Thyroid gland (tissue), 4 donors: ENCODE measurements at places on chromosomes 2 and 18.

DNA sequence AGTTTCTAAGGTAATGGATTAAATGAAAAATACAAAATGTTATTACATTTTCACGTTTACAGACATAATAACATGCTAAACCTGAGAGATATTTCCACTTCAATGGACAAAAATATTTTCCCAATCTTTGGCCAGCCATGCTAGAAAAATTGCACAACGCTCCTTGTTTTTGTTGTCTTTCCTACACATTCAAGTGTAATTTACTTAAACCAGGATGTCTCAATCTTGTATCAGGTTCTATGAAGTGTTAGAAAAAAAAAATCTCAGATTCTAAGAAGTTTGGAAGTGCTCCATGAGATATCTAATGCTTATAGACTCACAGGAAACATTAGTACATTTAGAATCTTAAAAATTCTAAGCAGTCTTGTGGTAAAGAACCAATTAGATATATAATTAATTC, 141.8 kb upstream of the SLC35G4 start:
- DNase-seq = no peak

GRCh38 chr2:95074663-95075439, 46.8 kb downstream of the MRPS5 start:
- DNase-seq = no peak

GRCh38 chr2:134491022-134491421, 227.8 kb downstream of the TMEM163 start:
- no peak for DNase-seq

DNA sequence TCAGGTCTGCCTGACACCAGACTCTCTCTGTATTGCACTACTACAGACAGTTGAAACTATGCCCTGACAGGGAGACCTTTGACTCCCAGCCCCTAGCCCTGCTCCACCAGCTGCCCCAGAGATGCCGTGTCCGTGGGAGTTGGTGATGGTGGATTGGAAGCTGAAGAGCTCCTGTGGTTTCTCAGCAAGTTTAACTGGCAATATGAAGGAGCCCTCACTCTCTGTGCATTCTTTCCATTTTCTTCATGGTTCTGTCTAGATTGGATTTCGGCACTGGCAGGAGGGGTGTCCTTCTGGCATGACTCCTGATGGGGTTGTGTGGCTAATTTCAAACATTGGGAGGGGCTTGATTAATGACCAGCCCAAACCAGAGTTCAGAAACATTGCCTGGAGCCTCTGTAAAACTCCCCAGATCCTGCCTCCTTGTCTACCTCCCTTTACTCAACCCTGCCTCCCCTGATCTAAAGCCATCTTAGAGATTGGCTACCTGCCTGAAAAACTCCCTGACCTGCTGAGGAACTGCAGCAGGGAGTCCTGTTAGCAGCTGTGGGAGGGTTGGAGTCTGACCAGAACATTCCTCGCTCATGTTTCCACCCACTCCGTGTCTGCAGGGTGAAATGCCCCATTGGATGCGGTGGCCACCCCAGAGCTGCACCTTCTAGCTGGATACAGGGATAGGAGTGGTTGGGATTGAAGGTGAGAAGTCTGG, 206.9 kb upstream of the SPRED2 start:
- no peak for DNase-seq
